ENCODE measurements at places on chromosomes 1 and 21.

GRCh38 chr1:58983162-58983561 is 199.3 kb upstream of the JUN start:
- no peak for DNase-seq

- DNase-seq, result peak; percentile 48
Observed at GRCh38 chr1:17494114-17494729, 45.3 kb upstream of the ARHGEF10L start.

DNA sequence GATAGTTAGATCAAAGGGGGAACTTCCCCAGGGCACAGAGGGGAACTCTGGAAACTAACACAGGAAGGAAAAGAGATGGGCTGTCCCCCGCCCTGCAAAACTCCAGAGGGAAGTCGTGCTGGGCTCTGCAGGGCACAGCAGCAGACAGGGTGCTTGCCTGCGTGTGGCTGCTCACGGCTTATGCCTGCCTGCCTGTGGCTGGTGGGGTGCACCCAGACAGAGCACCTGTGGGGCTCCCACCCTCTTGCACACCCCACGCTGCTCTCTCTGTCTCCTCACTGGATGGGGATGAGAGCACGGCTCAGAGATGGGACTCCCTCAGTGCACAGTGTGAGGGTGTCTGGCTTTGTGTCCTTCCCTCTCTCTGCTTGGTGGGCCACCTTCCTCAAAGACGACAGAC is 13.5 kb upstream of the ETV3L start:
- no peak for DNase-seq

DNA sequence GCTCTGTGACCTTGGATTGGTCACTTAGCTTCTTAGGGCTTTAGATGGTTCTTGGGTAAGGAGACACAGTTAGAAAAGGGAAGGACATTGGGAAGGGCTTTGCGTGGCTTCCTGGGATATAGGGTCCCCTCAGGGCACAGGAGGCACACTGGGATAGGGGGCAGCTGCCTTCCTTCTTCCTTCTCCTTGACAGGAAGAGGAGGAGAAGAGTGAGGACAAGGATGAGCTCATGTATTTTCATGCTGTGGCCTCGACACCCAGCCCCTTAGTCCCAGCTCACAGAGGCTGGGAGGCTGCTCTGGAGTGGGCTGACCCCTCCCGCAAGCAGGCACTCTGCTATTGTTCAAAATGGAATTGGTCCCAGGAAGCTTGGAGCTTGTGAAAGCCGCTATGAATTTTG is 45.7 kb upstream of the POU3F1 start:
- DNase-seq, result no peak

GRCh38 chr1:111826278-111826677 is 70.6 kb downstream of the DDX20 start:
- no peak for DNase-seq

All from stimulated activated naive CD4-positive, alpha-beta T cell treated with Interleukin-2 at 50 U/mL for 16 hours (primary cell).